ENCODE measurements at places on chromosomes 3 and 15. TPM values are rescaled to one million over a fixed set of nuclear protein-coding genes. Genes with fewer than 3 reads are reported as not detected.

The SEMA3F gene
- total RNA-seq = 3.5 TPM

The SAMD7 gene
- not detected for total RNA-seq

DNA sequence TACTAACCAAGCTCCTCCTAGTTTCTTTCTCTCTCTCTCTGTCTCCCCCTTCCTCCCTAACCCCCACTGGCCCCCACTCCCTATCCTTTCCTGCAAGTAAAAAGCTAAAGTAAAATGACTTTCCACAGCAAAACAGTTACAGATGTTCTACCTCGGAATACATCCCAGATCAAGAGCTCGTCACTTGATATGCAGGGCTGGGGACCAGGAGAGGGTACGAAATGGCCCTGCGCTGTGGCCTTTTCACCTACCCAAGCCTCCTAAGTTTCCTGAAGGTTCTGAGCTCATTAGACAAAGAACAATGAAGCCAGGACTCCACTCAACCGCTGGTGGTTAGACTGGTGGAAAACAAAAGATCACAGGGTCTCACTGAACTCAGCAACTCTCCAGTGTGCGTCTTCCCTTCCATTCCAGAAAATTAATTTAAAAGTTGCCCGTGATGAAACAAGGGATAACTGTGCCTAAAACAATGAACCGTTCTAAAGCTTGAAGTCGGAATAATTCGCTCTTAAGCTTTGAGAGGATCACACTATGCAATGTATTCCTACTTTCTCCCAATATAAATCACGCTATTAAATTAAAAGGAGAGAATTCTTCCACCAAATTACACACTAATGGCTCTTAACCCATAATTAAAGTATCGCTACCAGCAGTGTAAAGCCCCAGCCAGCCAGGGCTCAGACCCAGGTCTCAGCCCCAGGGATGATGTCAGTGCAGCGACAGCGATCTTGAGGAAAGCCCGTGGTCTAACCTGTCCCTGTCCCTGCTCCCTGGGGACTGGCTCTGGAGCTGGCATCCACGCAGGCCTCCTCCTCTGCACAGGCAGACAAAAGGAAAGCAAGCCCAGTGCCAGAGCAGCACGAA lies 5.0 kb downstream of the VGLL4 start:
- no peak for DNase-seq

- no peak for DNase-seq
Measured at GRCh38 chr15:73936588-73937290, 10.5 kb downstream of the LOXL1 start.

DNA sequence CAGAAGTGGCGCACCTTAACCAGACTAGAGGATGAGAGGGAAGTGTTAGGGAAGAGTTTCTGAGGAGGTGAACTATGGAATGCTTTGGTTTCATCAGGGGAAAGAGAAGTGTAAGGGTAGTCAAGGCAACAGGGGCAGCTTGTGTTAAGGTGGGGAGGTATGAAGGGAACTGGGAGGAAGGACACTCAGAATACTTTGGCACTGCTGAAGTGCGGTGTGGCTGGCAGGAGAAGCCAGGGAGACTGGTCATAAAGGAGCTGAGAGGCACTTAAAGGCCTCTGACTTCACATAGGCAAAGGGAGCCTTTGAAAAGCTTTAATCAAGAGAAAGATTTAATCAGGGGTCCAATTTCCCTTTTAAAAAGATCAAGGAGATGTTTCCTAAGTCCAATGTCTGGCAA lies 129.0 kb downstream of the ERC2 start:
- DNase-seq = no peak

DNA sequence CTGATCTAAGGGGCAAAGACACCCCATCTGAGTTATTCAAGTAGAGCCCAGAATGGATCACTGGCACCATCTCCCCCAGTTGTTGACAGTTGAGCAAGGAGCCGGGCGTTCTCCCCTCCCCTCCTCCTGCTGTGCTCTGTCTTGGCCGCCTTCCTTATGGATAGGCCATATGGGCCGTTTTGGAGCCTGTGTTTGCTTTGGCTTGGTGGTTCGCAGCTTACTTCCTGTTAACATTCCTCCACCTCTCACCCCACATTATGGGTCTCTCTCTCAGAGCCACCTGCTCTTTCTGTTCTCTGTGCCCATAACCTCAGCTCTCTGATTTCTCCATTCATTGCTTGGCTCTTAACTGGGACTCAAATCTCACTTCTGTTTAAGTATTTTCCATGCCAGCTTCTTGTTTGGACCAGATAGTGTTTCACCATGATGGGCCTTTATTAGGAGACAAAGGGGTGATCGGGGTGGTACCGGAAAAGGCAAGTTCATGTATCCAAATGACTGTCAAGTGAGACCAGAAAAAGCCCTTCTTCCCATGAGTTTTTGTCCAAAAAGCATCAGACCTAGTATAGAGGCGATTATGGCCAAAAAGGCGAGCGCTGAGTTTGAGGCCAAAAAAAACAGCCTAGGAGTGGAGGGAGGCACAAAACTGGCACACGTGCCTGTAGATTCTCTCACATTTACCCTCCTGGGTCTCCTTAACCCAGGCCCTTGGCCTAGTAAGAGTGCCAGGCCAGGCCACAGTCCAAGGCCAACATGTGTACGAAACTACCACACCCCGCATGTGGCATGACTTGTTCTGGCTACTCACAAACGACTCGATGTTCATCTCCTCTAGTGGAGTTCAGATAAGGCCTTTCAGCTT lies 62.6 kb downstream of the DUT start:
- DNase-seq = no peak

DNA sequence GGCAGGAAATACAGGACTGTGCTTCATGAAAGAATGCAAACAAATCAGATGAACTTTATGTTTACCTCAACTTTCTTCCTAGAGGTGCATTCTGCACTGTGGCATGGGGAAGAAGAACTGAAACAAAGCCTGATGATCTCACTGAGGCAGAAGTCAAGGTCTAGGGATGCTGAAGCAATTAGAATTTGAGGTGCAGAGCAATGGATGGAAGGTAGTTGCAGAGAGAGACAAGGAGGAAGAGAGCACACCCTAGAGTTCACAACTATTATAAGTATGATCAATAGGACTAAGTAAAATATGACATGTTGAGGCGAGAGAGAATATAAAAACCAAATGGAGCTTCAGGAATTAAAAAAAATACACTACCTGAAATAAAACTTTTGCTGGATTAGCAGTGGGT lies 420.1 kb downstream of the EDEM1 start:
- DNase-seq = no peak

All from A172 (cell line).